NCI-H446 treated with DMSO at 0.1 percent for 48 hours (cell line): ENCODE measurements at places on chromosomes 3 and 15.

- DNase-seq: no peak
Observed at GRCh38 chr3:109177908-109178307, 41.4 kb downstream of the C3orf85 start.

DNA sequence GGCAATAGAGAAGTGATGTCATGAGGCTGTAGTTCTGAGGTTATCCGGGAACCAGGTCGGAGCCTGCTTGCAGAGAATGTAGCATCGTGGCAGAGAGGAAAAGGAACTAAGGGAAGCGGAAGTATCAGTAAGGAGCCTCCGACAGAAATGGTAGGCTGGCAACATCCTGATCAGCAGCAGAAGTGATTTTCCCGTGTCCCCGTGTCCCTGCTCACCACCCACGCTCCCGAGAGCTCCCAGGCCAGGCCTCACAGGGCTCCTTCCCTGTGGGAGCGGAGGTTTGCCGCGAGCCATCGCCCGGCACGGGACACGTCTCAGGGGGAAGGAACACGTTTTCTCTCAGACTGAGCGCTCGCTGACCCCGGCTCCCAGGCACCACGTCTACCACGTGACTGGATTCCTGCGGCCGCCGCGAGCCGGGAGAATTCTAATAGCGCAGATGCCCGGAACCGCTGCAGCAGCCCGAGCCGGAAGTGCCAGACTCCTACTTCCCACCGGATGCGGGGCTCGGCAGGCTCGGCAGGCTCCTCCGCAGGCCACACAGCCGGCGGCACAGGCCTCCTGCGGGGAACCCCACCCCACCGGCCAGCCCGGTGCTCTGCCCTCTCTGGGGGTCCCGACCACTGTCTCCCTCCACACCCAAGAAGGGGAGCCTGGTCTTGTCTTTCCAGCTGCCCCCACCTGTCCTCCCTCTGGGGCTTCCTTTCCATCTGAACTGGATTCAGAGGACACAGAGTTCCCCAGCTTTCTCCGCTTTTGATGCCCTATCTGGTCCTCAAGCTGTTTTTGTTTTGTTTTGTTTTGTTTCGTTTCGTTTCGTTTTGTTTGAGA lies 99.3 kb downstream of the BDH1 start:
- no peak for DNase-seq

DNA sequence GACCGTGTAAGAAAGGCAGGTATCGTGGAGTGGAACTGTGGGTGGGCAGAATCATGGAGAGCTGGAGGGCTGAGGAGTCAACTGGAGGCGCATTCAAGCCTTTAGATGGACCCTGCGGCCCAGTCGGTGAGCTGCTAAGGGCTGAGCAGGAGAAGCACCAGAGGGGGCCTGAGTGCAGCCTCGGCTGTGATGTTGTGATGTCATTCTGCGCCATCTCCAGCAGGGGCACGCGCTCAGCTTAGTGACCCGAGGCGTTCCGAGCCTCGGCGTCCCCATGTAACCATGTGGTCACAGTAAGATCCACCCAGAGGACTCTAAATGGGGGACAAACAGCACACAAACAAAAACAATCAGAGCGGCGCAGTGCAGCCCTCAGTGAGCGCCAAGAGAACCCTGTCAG lies 76.8 kb downstream of the VGLL4 start:
- no peak for DNase-seq

- DNase-seq: no peak
Observed at GRCh38 chr3:136914739-136915138, 43.0 kb upstream of the IL20RB start.

DNA sequence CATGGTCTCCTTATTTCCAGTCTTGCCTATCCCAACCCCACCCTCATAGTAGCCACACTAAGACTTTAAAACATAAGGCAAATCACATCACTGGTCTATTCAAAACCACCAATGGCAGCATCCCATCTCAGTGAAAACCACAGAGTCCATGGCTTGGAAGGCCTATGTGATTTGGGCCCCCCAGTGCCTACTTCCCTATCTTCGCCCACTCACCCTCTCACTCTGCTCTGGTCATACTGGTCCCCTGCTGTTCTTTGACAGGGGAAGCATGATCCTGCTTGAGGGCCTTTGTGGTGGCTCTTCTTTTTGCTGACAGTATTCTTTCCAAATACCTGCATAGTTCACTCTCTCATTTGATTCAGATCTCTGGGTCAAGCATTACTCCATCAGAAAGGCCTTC lies 3.3 kb downstream of the GTF2A2 start:
- DNase-seq: no peak

GRCh38 chr15:98390946-98391530 lies 257.3 kb upstream of the IGF1R start:
- no peak for DNase-seq

- no peak for DNase-seq
Observed at GRCh38 chr3:23129817-23130216, 73.3 kb upstream of the UBE2E2 start.

- DNase-seq: no peak
Observed at GRCh38 chr3:87468938-87469337, 192.6 kb upstream of the POU1F1 start.

- peak; percentile 60 for DNase-seq
Observed at GRCh38 chr3:125585595-125586223, 9.6 kb downstream of the OSBPL11 start.

GRCh38 chr15:69081310-69082004 lies 67.0 kb downstream of the NOX5 start:
- DNase-seq: no peak

- no peak for DNase-seq
Observed at GRCh38 chr3:186922790-186923189, 7.5 kb upstream of the ST6GAL1 start.

GRCh38 chr3:38829404-38829803 lies 13.4 kb upstream of the SCN10A start:
- DNase-seq: no peak

DNA sequence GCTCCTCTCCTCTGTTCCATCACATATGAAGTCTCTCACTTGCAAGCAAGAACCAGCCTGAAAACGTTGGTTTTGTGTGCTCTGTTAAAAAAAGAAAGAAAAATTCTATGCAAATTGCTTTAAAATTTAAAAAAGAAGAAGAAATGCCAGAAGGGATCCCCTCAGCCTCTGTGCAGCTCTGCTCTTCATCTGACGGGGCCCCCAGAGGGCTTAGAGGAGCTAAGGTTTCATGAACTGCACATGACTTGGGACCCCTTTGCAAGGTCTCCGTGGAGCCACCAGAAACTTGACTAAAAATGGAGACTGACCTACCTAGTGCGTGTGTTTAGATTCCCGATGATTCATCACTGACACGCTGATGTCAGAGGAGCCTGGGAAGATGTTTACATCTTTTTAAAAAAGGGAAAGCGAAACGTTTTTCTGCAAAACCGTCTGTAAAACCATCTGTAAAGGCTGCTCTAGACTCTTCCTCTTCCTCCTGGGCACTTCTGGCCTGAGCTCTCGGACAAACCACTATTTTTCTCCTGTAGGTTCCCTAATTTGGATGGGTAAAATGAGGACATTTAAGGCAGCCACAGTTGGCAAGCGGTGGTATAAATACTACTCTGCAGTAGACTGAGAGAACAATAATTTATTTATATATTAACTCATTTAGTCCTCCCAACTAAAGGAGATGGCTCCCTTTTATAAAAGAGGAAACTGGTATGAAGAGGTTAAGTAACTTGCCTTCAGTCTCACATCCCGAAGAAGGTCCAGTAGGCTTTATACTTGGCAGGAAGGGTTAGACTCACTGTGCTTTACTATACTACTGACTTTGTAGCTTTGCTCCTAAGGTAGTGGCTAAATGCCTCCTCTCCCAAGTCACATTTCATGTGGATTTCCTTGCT lies 67.2 kb upstream of the POLG start:
- DNase-seq: no peak

DNA sequence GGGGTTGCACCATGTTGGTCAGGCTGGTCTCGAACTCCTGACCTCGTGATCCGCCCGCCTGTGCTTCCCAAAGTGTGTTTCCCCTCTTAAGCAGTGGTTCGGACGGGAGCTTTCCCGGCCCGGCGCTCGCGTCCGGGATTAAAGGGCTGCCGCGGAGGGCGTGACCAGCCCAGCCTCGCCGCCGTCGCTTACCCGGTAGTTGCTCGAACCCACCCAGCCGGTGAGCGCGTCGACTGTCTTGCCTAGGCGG lies 513 bp downstream of the CLASP2 start:
- no peak for DNase-seq

- no peak for DNase-seq
Observed at GRCh38 chr15:99506399-99506798, 59.4 kb upstream of the MEF2A start.

DNA sequence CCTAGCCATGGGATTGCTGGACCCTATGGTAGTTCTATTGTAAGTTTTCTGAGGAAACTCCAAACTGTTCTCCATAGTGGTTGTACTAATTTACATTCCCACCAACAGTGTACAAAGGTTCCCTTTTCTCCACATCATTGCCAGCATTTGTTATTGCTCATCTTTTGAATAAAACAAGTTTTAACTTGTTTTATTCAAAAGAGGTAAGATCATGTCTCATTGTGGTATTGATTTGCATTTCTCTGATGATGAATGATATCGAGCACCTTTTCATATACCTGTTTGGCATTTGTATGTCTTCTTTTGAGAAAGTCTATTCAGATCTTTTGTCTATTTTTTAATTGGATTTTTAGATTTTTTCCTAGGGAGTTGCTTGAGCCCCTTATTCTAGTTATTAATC lies 819.1 kb downstream of the TUSC7 start:
- DNase-seq: no peak

- no peak for DNase-seq
Observed at GRCh38 chr3:23068016-23068728, 135.0 kb upstream of the UBE2E2 start.

GRCh38 chr3:122012821-122013220 lies 9.2 kb downstream of the ILDR1 start:
- no peak for DNase-seq

GRCh38 chr3:38949994-38950393 lies 101.8 kb downstream of the SCN11A start:
- no peak for DNase-seq

GRCh38 chr3:175356899-175357324 lies 497.8 kb downstream of the NAALADL2 start:
- DNase-seq: no peak
